Pulmonary artery endothelial cell (primary cell): ENCODE measurements at places on chromosomes 16 and 17. TPM values are rescaled to one million over a fixed set of nuclear protein-coding genes. Genes with fewer than 3 reads are reported as not detected.

DNA sequence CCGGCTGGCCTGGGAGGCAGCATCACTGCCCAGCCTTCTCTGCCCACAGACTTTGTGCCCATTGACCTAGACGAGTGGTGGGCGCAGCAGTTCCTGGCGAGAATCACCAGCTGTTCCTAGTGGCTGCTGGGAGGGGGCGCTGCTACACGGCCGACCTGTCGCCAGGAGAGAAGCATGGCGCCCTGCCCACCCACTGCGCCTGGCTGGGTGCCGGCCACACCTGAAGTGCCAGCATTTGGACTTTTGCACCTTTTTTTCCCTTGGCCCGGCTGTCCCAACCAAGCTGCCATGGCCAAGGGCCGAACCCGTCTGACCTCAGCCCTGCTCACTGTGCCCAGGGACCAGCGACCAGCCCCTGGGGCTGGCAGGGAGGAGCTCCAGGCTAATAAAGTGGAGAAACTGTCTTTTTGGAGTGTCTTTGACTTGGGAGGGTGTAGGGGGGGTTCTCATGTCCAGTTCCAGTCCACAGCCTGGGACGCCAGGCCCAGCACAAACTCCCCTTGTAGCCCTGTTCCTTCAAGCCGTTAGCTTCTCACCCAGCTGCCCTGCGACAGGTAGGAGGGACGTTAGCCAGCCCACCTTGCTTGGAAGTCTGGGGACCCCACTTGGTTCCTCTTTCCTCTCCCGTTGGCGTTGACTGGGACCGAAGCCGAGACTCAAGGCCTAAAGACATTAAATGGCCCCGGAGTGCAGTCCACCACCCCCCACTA is 939 bp upstream of the WDR90 start:
- DNase-seq: no peak

The CCL5 gene
- 0.13 TPM in 1 of 2 replicates, not detected in the other for total RNA-seq

The TAT gene
- total RNA-seq: not detected in 2 replicates

DNA sequence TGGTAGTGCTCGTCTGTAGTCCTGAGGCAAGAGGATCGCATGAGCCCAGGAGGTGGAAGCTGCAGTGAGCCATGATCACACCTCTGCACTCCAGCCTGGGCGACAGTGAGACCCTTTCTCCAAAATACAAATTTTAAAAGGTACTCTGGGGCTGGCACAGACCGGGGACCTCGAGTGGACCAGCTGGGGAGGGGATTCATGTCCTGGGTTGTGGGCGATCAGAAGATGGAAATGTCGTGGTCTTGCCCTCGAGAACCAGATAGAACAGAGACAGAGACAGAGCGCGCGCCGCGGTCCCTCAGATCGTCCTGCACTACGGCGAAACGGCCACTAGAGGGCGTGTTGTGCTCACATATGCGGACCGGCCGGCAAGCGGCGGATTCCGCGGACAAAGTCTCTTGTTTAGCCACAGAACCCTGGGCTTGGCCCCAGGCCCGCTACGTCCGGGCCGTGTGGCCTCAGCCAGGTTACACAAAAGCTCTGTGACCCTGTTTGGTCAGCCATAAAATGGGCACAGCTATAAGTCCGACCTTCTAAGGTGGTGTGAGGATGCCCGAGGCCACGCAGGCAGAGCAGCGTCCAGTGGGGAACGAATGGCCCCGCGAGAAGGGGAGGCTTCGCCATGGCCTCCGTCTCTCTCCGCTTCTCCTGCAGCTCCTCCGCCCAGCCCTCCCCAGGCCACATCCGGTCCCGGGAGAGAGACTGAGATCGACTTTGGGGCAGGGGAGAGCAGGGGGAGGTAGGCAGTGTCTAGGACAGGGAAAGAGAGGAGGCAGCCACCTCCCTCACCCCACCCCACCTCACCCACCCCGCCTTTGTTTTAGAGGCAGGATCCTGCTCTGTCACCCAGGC is 14.6 kb upstream of the SBK1 start:
- peak; percentile 24 for DNase-seq

The OTOP3 gene
- total RNA-seq: not detected in 2 replicates

DNA sequence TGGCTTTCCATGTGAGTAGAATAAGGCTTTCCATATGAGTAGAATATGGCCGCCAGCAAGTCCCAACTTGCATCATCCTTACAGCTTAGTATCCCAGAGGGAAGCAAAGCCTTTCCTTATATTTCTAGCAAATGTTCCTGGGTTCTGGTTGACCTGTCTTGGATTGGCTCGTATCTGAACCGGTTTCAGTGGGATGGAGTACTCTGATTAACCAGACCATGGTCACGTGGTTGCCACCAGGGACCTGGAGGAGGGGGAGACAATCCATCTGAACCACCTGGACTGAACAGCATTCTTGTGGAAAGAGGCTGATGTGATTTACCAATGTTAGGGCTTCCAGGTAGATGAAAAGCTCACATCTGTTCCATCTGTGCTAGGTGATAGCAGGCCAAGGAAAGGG is 89.0 kb downstream of the SHISA6 start:
- no peak for DNase-seq
